Endodermal cell (in vitro differentiated cells): ENCODE measurements at places on chromosomes 16 and 17. TPM values are rescaled to one million over a fixed set of nuclear protein-coding genes. Genes with fewer than 3 reads are reported as not detected.
A peak's percentile ranks its signal among the peaks of the same experiment; 100 is the strongest.

GRCh38 chr16:90031931-90032673, 12.8 kb upstream of the DBNDD1 start:
- DNase-seq: no peak

- DNase-seq: no peak
Measured at GRCh38 chr17:64081802-64082799, 47.8 kb downstream of the ERN1 start.

DNA sequence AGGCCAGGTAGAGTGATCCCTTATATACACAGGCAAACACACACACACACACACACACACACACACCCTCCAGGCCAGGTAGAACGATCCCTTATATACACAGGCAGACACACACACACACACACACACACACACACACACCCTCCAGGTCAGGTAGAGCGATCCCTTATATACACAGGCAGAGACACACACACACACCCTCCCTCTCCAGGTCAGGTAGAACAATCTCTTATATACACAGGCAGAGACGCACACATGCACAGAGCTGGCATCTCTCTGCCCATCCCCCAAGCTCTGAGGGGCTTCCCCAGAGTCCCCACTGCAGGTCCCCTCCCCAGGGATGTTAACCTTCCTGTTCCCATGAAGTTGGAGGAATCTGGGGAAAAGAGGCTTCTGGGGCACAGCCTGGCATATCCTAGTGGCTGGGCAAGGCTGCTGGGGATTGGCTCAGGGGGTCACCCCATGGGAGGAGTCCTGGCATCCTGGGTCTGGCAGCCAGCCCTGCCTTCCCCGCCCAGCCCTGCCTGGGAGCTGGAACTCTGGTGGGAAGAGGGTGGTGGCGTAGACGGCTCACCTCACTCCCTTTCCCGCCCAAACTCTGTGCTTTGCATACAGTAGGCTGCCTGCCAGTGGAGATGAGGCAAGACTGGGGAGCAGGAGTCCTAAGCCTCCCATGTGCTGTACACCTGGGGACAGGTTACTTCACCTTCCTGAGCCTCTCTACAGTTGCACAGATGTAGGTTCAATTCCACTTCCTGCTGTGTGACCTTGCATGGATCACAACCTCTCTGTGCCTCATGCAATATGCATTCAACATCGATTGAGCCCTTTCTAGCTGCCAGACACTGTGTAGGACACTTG, 41.8 kb downstream of the TEKT5 start:
- peak; percentile 73 for DNase-seq

DNA sequence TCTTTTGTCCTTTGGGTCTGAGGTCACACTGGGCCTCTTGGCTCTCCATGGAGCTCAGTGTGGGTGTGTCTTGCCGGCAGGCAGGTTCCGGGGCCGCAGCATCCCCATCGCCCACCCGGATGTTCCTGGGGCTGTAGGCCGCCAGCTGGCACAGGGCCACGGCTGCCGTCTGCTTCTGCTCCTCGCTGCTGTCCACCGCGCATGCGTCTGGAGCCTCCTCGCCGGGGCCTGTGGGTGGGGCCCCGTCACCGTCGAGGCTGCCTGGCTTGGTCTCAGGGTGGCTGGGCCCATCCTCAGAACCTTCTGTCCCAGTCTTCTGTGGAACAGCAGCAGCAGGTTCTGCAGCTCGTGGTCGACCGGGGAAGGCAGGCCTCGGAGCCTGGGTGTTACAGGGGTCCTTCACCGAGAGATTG, 9.6 kb downstream of the ZNF750 start:
- DNase-seq: no peak

- DNase-seq: no peak
Measured at GRCh38 chr17:4334776-4335584, 31.5 kb downstream of the UBE2G1 start.

DNA sequence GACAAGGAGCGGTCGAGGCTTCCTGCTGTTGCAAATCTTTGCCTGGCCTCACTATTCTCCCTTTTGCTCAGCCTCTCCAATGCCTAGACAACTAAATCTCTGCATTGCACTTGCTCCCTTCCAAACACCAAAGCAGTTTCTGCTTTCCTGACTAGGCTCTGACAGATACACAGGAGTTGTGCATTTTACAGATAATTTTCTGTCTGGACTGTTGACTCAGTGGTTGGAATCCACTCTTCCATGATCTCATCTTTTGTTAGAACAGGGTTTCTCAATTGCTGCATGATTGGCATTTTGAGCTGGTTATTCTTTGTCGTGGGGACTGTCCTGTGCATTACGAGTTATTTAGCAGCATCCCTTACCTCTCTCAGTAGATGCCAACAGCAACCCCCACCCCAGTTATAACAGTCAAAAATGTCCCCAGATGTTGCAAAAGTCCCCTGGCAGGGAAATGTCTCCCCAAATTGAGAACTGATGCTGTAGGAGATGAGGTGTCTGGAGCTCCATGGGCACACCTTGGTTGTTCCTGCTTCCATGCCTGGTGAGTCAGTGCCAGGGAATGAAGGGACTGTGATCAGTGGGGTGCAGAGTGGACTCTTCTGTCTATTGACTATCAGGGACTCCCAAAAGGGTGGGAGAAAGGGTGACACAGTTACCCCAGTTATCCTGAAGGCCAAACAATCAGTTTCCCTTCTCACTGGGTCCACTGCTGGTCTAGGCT, 557.4 kb upstream of the PSMD7 start:
- no peak for DNase-seq

GRCh38 chr17:41967141-41967920, 736 bp downstream of the CNP start:
- DNase-seq: peak; percentile 83

GRCh38 chr17:11996722-11997146, 541 bp downstream of the ZNF18 start:
- no peak for DNase-seq

DNA sequence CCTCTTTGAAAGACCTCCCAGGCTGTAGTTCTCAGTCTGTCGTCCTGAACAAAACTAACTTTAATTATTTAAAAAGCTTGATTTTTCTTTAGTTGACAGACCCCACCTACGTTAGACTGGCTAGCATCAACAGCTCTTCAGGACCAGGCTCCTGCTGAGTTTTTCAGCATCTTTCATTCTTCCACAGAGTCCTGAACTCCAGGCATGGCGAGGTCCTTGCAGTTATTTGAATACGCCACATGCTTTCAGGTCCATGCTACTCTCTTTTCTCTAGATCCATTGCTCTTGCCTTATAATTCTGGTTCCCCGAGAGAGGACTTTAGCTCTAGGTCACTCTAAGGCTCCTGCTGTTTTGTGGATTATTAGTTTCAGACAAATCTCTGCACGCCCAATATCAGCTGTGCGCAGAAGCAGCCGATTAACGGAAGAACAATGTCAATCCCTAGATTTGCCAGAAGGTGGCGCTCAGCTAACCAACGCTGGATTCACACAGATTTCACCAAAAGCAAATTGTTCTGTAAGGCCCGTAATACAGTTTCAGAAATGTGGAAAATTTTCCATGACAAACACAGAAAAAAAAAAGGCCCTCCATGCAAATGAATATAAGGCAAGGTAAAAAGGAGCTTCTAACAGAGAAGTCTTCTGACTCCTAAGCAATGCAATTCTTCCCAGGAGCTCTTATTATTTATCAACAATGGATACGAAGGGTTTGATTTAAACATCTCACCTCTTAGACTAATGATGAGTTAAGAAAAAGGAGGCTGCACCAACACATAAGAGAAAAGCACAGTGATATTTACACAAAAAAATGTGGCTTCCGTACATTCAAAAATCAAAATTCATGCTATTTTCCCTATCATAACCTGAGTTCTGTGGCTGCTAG, 33.5 kb upstream of the BCO1 start:
- peak; percentile 68 for DNase-seq

Gene SP2
- 13.4 and 13.9 TPM in 2 replicates for total RNA-seq

- DNase-seq: no peak
Measured at GRCh38 chr17:5430413-5430999, 8.4 kb downstream of the C1QBP start.

- peak; percentile 26 for DNase-seq
Measured at GRCh38 chr17:64103391-64104364, 26.3 kb downstream of the ERN1 start.

Gene ALOX15B
- total RNA-seq: 2.7 TPM in 1 of 3 replicates, not detected in the others

GRCh38 chr16:8107296-8107695, 483.0 kb downstream of the TMEM114 start:
- DNase-seq: no peak

- DNase-seq: peak; percentile 55
Measured at GRCh38 chr17:31597646-31598398, 206.3 kb downstream of the RAB11FIP4 start.

DNA sequence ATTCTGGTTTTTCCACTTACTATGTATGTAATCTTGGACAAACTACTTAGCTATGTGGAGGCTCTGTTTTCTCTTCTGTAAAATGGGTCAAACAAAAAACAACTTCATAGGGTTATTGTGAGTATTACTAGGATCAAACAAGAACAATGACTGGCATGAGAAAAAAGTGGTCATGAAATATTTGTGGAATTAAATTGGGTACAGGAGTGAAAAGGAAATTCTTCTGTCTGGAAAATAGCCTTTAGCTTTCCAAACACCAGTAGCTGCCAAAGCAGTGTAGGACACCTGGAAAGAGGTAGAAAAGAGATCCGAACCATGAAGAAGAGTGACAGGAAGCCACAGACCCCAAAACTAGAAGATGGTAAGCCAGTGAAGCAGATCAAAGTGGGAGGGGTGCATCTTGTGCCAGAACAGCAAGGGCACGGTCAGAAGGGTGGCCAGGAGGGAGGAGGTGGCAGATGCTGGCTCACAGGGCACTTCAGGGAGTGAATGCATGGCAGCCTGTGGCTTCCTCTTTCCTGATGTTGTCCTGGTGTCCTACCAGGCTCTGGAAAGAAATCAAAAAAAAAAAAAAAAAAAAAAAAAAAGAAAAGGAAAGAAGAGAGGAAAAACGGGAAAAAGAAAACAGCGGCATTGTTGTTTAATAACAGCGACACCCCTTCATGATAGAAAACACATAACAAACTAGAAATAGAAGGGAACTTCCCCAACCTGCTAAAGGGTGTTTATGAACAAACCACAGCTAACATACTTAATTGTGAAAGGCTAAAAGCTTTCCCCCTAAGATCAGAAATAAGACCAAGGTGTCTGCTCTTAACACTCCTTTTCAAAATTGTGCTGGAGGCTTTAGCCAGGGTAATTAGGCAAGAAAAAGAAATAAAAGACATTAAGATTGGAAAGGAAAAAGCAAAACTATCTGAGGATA, 67.9 kb downstream of the PCTP start:
- DNase-seq: no peak

DNA sequence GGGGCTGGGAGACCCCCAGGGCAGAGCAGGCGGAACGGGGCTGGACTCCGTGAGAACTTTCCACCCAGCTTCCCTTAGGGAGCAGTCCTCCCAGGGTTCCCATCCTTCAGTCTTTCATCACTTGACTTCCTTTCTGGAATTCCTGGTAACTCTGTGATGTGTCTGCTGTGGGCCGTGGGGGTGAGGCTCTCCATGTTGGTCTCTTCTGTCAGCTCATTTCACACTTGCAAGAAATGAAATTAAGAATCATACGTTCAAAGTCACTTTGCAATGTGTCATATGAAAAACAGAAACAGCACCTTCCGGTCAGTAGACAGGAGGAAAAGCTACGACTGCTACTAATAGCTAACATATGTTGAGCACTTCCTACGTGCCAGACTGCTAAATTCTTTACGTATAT, 5.4 kb upstream of the BBS2 start:
- no peak for DNase-seq

GRCh38 chr17:45739786-45740185, 44.3 kb upstream of the CRHR1 start:
- DNase-seq: peak; percentile 55

DNA sequence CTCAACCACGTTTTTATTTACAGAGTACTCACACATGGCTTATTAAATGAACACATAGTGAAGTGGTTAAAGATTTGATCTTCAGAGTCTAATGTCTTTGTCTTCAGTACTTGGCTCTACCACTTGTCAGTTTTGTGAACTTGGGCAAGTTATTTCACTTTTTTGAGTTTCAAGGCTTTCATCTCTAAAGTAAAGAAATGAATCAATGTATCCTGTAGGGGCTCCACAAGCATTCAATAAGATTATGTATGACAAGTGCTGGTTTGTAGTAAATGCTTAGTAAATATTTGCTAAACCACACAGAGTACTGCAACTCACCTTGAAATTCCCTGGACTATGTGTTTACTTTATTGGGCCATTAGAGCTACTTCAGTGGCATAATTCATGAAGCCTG, 446.0 kb upstream of the GOT2 start:
- DNase-seq: no peak

DNA sequence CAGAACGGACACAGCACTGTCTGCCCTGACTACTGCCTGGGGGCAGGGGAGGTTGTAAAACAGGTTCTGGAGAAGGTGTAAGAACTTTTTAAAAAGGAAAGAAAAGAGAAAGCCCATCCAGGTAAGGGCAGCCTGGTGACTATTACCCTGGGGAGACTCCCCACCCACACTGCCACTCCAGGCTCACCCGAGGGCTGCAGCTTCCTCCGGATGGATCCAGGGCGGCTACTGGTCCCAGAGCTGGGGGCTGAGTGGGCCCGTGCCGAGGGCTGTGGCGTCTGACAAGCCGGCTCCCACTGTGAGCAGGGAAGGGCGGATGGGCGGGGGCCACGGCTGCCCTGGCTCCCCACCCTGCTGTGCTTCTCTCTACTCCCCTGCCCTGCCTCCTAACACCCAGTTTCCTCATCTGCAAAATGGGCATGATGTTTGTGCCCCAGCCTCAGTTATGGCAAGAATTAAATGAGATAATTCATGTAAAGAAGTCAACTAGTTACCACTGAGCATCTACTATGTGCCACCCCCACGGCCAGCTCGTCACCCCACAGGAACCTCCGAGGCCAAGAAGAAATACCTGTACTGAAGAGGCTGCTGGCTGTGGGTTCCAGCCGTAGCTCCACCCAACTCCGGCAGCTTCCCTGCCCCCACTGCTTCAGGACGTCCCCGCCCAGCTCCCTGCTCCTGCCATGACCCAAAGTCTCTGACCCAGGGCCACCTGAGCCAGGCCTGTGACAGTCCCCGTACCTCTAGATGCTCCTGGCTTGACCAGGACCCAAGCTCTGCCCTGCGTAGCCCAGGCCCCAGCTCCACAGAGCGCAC, 24.2 kb downstream of the KATNB1 start:
- no peak for DNase-seq

- peak; percentile 62 for DNase-seq
Measured at GRCh38 chr17:51044976-51045375, 75.7 kb downstream of the SPAG9 start.

DNA sequence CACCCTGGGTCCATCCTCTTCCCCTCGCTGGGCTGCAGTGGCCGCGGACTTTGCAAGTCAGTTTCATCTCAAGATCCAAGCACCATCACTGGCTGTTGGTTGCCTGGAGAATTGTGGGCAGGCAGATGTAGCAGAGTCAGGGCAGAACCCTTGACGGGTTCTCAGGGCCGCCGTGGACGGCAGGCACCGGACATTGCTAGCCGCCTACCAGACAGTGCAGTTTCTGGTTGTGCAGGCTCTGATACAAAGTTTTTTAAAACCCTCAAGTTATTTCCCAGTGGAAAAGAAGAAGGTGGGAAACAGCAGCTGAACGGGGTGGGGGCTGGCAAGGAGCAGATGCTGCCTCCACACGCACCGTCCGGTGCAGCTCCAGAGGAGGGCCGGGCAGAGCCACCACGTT, 3.4 kb downstream of the MAPK8IP3 start:
- DNase-seq: no peak

- DNase-seq: no peak
Measured at GRCh38 chr16:22359679-22360078, 14.7 kb downstream of the CDR2 start.

GRCh38 chr17:4147751-4148310, 4.8 kb downstream of the CYB5D2 start:
- DNase-seq: no peak
